ENCODE measurements at places on chromosomes 2 and 18.

GRCh38 chr18:77009675-77010074, 122.9 kb downstream of the MBP start:
- DNase-seq, result no peak

DNA sequence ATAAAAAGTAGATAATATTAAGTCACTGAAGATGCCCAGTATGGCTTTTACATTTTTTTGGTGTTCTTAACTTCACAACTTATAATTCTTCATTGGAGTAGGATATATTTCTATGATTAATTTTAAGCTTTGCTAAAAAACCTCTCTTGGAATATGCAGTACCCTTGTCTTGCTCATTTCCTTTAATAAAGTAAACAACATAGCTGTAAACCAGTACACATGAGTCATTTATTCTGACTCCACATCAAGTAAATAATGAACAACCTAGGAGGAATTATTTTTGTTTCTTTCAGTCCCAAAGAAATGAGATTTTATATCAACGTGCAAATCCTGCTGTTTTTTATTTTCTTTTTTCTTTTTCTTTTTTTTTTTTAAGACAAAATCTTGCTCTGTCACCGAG, 869.1 kb downstream of the CNTNAP5 start:
- DNase-seq, result no peak

DNA sequence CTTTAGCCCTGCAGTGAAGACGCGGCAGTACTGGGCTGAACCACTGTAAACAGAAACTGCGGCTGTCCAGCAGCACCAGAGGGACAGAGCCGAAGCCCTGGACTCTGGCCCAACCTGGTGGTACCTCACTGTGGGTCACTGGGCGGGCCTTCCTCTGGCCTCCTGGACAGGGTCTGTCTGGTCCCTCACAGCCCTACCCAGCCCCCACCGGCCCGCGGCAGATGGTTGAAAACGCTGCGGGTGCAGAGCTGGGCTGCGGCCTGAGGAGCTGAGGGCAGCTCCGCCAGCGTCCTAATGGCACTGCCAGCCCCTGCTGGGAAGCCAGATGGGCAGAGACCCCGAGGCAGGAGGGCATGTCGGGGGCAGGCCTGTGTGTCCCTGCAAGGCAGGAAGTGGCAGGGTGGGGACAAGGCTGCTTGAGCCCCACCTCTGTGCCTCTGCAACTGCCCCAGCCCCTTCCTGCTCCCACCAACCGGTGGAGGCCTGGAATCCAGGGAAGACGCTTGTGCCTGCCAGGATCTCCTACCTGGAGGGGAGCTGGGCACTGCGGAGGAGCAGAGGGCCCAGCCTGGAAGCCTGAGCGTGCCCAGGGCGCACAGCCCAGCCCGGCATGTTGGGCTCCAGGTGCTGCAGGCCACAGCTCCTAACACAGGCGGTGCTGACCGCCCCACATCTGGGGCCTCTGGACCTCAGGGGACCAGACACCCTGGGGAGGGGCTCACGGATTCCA, 36.3 kb downstream of the HS6ST1 start:
- no peak for DNase-seq

DNA sequence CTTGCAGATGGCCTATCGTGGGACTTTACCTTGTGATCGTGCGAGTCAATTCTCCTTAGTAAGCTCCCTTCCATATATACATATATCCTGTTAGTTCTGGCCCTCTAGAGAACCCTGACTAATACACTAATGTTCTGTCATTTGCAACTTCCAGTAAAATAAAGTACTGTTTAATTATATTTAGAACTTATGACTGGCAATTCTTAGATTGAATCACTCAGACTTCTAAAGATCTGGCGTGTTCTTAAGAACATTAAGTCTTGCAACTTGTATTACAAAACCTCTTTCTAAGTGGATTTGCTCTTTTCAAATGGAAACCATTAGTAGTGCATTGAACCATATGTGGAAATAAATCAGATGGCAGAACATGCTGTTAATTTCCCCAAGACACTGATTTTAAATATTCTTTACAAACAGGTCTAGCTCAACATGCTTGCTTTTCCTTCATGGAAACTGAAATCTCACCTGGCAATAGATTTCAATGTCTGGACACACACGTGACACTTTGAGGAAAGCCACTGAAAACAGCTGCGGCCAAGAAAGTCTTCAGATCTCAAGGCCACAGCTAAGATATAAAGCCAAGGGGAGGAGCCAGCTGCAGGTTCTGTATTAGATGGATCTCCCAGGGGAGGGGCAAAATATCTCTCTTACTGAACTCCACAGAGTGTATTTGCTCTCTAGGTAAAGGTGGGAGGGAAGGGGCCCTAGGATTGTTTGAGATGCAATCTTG, 50.6 kb downstream of the PMAIP1 start:
- no peak for DNase-seq

DNA sequence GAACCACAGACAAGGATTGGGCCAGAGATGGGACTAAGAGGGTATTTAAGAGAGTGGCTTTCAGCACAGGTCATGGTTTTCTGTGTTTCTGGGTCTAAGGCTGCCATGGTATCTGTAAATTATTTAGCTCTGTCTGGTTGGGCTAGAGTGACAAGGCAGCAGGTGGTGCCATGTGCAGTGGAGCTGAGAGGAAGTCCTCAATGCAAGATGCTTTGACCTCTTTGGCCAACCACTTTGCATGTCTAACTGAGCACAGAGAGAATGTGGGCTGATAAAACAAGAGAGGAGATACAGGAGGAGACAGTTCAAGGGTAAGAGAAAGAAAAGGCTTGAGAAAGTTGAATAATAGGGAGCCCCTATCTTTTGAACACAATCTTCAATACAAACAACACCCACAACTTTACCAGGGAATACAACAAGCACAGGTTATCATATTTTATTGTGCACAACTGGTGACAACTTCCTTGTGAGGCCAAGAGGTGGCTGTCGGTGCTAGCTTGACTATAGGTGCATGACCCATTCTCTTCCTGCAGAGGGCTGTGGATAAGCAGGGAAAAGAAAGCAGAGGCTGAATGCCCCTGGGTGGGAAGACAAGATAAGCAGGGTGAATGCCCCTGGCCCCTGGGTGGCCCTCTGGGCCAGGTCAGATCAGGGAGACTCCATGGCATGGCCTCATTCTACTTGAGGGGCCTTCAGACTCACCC, 12.3 kb downstream of the FLACC1 start:
- no peak for DNase-seq

GRCh38 chr2:209525331-209525730, 101.5 kb downstream of the MAP2 start:
- DNase-seq, result no peak

GRCh38 chr2:70923378-70924015, 12.2 kb upstream of the ATP6V1B1 start:
- DNase-seq, result no peak

- DNase-seq, result no peak
Observed at GRCh38 chr2:134869946-134870736, 31.7 kb downstream of the ACMSD start.

DNA sequence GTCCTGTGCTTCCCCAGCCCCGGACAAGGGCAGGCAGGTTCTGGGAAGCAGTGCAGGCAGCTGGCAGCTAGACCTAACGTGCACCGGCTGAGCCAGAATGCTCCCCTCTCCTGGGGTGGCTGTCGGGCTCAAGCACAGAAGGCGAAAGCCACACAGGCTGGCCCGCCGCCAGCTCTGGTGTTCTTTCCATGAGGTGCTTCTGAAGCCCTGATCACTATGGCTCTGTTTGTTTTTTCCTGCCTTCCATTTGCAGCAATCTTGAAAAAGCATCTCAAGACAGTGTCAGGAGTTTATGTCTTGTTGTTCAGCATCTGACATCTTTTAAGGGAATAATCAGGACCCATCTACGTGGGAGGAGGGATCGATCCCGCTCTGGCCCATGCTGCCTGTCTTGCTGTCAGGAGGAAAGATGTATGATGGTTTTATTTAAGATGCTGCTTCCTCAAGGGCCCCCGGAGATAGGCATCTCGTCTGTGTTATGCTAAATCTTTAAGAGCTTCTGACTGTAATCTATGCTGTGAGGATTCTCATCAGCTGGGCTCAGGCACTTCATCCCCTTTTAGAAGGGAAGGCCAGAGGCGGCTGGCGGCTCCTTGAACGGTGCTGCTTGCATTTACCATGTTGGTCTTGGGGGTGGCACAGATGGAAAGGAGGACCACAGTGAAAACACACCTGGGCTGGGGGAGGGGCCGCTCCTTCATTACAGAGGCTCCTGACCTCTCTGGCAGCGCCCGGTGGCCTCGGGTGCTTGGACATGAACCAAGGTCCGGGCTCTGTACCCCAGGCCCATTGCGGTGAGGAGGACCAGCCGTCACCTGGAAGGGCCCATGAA, 118.5 kb upstream of the HDAC4 start:
- no peak for DNase-seq

DNA sequence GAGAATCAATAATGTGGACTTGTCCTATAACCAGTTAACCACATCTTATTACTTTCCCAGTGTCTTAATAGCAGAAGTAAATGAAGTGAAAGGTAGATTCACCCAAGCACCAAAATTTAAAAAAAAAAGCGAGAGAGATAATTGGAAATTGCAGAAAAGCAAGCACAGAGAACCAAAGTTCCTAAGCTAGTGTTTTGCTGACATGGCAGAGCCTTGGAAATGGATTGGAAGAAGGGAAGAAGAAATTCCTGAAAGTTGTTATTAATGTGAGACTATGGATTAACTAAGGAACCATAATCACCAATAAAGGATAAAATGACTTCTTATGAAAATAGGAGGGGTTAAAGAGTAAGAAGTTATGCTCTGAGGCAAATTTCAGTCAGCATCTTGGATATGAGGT, 384.4 kb downstream of the GALNT13 start:
- DNase-seq, result no peak

DNA sequence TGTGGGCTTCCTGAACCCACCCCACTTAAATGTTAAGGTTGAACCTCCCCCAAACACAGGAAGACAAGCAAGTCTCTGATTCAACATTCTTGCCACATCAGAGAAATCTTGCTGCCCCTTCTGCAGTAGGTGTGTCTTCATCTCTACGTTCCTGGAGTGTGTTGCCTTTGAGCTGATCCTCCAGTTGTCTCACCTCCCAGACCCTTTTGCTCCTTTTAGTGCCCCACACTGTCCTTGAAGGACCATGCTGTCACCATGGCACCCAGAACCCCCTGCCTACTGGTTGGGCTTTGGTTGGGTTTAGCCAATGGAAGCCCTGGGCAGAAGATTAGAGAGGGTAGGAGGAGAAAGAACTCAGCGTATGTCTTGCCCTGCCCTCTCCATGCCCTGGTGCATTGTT, 10.7 kb downstream of the CAB39 start:
- no peak for DNase-seq

GRCh38 chr18:78662879-78663278, 316.7 kb upstream of the SALL3 start:
- no peak for DNase-seq

- DNase-seq, result no peak
Observed at GRCh38 chr2:13576406-13577036, 859.8 kb downstream of the TRIB2 start.

DNA sequence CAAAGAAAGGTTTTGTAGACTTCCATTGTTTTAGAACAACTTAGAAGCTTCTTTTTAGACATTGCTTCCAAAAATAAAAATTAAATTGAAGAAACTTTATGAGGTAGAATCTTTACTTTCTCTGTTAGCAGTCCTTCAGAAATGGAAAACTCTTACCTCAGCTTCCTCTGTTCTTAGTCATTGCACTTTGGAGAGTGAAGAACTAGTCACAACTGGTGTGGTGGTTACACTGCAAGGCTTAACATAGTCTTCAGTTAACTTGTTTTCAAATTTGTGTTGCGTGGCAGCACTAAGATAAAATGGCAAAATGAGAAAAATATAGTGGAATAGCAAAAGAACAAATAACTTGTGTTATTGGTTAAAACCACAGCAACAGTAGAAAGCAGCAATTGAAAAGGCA, 332.6 kb downstream of the KIAA1328 start:
- no peak for DNase-seq

GRCh38 chr2:55864351-55865084, 59.1 kb downstream of the EFEMP1 start:
- DNase-seq, result no peak

DNA sequence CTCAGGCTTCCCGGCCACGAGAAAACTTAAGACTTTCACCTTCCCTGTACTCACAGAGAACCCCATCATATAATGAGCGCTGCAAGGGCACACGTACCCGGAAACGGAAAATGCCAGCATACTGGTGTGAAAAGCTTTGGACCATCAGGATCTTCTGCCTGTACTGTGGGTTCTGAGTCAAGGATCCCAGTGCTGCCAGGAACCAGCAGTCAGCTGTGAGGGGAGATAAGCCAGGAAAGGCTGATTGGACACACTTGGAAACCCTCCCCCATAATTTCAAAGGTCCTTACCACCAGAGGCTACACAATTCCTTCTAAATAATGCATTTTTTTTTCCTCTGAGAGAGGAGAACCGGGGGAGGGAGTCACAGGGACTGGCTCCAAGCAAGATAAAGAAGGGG, 31.4 kb downstream of the CAPN13 start:
- no peak for DNase-seq
